ENCODE measurements at places on chromosomes 7 and 10. TPM values are rescaled to one million over a fixed set of nuclear protein-coding genes. Genes with fewer than 3 reads are reported as not detected.

DNA sequence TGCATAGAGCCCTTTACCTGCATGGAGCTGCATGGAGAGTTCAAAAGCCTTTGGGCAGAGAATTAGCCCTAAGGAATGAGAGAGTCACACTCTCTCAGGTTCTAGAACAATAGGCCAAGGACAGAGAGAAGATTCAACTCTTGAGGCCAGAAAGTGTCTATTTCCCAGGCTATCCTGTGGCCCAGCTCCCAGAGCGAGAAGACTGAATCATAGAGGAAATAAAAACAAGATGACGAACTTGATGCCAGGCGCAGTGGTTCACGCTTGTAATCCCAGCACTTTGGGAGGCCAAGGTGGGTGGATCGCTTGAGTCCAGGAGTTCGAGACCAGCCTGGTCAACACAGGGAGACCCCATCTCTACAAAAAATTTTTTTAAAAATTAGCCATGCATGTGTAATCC, 18.3 kb upstream of the PODXL start:
- DNase-seq = peak; percentile 29

Gene POU6F2
- 10.0 TPM for total RNA-seq

Gene TUBB8
- total RNA-seq = 0.50 TPM

Gene AEBP1
- total RNA-seq = 61.4 TPM

- DNase-seq = peak; percentile 28
Observed at GRCh38 chr10:12940791-12941190, 60.7 kb downstream of the CCDC3 start.

DNA sequence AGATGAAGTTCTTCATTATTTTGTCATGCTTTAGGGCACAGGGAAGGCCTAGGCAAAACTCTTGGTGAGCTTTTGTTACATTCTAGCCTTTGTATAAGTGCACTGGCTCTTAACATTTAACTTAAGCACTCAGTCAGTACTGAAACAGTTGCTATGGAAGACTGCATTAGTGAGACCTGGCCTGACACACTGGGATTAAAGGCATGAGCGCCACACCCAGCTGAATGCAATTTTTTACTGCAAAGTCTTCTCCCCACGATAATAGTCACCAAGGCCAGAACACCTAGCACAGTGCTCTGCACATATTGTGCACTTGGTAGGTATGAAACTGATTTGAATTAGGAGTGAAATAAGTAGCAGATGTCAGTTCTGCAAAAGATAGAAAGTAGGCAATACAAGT, 41.2 kb upstream of the ZNF138 start:
- no peak for DNase-seq
